Peyer's patch (tissue), 4 donors: ENCODE measurements at places on chromosomes 4 and X. TPM values are rescaled to one million over a fixed set of nuclear protein-coding genes. Genes with fewer than 3 reads are reported as not detected.
A peak's percentile ranks its signal among the peaks of the same experiment; 100 is the strongest.

GRCh38 chrX:44040406-44040805, 67.2 kb upstream of the NDP start:
- DNase-seq: no peak

GRCh38 chrX:21944136-21944615, 3.7 kb downstream of the SMS start:
- no peak for DNase-seq

DNA sequence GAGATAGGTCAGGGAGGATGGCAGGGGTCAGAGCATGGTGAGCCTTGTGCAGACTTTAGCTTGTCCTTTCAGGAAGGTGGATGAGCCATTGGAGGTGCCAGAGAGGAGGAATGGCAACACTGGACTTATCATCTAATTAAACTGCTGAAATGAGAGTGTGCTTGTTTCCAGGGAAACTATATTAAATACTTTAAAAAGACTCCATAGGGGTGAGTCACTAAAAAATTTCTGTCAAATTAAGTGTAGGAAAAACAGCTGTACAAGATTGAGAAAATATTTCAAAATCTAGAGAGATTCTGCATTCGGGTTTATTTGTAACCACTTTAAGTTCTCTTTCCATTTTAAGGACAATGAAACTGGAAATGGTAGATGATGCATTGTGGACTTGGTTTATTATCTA, 11.4 kb downstream of the FRAS1 start:
- no peak for DNase-seq

DNA sequence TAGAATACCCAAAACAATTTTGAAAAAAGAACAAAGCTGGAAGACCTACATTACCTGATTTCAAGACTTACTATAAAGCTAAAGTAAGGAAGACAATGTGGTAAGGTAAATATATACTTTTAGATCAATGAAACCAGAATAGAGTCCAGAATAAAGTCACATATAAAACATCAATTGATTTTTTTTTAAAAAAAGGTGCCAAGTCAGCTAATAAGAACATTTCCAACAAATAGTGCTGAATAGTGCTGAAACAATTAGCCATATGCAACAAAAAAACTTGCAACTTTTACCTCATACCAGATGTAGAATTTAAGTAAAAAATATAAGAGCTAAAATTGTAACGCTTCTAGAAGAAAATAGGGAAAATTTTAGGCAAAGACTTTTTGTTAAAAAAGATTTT, 73.0 kb upstream of the PDHA1 start:
- DNase-seq: no peak

- DNase-seq: no peak
Measured at GRCh38 chr4:169414913-169415312, 144.2 kb upstream of the SH3RF1 start.

DNA sequence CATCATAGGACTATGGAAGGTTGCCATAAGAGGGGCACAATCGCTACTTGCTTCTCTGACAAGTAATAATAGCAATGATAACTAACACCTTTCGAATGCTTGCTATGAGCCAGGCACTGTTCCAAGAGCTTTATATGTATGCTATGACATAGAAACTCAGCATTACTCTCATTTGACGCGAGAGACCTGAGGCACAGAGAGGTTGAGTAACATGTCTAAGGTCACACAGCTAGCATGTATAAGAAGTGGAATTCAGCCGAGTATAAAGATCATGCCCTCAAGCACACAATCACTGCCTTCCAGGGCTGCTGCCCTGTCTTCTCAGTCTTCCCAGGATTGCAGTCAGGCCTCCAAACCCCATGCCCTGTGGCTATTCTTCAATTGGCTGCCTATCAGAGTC, 19.5 kb downstream of the PJA1 start:
- DNase-seq: no peak

DNA sequence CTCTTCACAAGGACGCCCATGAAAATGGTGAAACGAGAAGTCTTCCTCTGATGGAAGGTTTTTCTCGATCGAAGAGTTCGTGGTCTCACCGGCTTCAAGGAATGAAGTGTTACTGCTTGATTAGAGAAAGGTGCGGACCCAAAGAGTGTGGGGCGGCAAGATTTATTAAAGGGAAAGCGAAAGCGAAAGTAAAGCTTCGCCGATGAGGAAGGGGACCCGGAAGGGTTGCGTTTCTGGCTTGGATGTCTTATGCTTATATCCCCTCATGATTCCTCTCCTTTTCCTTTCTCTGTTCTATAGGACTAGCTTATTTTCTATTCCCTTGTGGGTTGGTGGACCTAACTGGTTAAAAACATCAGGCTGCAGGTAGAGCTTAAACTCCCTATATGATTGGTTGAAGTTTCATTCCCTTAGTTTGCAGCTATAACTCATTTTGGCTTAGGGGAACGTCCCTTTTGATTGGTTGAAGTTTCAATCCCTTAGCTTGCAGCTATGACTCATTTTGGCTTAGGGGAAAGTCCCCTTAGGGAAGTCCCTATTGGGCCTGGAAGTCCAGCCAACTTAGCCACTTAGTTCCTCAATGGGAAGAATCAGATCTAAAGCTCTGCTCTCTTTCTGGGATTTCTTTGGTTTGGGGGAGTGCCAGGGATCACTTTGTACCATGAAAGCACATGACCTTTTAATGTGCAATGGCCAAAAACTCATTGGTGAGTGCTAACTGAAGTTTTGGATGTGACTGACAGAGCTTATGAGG, 1025.0 kb upstream of the PCDH10 start:
- DNase-seq: no peak

- DNase-seq: no peak
Measured at GRCh38 chr4:147837435-147837834, 105.5 kb downstream of the ARHGAP10 start.

- DNase-seq: no peak
Measured at GRCh38 chrX:71420686-71421085, 54.5 kb downstream of the TAF1 start.

DNA sequence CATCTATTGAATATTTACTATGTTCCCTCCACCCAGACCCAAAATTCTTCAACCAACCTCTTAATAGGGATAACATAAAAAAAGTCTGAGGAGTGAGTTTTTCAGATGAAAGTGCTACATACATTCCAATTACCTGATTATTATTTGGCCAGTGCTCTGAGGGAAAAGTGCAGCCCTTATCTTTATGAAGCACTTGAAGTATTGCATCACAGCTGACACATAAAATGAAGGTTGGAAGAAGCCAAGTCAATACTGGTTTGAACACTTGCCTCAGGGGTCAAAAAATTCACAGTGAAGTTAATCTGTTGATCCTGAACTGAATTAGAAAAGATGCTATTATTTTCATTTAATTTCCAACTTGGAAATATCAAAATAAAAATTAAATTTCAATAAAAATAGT, 498.9 kb downstream of the INPP4B start:
- DNase-seq: no peak

DNA sequence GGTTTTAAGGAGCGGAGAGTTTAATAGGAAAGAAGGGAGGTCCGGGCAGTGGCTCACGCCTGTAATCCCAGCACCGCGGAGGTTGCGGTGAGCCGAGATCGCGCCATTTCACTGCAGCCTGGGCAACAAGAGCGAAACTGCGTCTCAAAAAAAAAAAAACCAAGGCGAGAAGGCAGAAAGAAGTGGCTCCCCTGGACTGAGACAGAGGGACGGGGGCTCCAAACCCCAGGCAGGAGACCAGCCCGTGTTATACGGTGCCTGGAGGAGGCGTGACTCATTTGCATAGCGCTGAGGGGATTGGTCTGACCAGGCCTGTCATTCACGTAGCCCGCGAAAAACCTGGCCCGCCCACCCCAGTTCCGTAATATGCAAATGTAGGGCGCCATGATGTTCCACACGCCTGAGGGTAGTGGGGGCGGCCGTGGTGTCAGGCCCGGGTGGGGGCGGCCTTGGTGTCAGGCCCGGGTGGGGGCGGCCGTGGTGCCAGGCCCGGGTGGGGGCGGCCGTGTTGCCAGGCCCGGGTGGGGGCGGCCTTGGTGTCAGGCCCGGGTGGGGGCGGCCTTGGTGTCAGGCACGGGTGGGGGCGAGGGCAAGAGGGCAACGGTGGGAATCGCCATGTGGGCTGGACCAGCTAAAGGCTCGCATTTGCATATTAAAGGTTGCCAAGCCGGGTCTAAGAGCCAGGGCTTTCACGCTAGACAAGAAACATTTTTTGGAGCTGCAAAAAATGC, 2.1 kb downstream of the PLCXD1 start:
- DNase-seq: peak; percentile 92

GRCh38 chr4:142960126-142960525, 114.0 kb upstream of the INPP4B start:
- DNase-seq: no peak

DNA sequence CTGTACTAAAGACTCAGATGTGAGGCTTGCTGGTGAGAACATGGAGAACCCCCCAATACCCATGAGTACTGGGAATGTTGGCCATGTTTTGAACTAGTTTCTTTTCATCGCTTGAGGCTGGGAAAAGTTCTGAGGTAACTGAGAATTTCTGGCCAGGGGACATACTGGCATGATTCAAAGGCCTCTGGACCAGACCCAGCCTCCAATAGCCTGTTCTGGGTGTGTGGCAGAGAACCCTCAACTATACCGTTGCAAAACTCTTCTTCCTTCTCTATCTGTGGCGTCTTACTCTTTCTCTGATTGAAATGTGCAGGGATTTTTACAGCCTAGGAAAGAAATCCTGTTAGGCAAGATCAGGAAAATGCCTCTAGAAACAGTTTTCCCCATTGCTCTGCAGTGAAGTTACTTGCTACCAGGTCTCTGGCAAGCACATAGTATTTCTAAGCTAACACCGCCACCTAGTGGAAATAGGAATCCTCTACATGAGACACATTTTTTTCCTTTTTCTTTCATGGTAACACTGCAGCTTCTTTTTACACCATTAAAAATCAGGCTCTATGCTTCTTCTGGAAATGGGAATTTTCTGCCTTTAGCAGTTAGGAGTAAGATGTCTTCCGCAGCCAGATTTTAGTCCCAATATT, 170.7 kb upstream of the ZCCHC13 start:
- no peak for DNase-seq

DNA sequence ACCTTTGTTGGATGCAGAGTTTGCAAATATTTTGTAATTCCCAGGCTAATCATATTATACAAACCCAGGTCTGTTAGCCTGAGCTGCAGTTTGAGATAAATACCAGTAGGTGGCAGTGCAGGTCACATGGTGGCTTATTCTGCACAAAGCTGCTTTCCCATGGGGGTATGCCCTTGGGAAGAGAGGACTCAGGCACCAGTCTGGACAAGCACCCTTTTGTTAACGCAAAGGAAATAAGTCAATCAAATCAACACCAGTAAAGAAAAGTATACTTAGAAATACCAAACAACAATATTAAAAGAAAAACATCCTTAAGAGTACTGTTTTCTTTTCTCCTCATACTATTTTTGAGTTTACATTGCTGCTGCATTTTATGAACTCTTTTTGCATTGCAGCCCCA, 389.0 kb upstream of the ZFP42 start:
- peak; percentile 48 for DNase-seq

- peak; percentile 54 for DNase-seq
Measured at GRCh38 chrX:40109288-40110008, 11.7 kb upstream of the BCOR start.

DNA sequence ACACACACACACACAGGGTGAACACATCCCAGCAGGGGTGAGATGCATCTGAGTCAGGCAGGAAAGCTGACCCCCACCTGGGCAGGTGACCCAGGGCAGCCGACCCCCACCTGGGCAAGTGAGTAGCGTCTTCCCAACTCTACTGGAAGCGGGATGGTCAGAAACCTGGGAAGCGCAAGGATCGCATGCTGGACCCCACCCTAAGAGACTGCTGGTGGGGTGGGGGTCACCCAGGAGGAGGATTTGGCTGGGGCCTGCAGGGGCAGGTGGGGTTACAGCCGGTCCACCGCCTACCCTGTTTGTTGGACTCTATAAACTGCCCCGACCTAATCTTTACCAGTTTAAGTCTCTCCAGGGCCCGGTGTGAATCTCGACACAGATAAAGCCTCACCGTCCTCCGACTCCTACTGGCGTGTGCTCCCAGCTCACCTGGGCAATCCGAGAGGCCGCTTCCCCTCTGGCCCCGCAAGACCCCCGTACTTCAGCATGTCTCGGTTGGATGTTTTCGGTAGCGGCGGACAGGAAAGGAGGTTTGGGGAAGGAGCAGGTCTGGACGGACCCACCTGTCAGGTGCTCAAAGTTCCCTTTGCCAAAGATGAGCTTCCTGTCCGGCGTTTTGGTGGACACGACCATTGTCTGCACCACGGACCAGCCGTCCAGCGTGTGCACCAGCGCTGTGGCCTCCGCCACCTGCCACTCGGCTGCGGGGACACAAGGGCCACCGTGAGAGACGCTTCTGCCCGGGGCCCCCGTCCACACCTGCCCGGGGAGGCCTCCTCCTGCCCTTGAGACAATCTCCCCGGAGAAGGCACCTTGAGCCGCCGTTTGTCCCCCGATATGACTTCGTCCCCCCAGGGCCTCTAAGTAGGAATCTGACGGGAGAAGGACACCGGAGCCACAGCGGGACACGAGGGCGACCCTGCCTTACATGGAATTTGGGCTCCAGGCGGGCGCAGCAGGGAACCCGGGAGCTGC, 2.0 kb downstream of the GTPBP6 start:
- no peak for DNase-seq

GRCh38 chr4:8394061-8394519, 46.4 kb downstream of the ACOX3 start:
- DNase-seq: no peak

- no peak for DNase-seq
Measured at GRCh38 chr4:10535912-10536311, 78.7 kb upstream of the ZNF518B start.

GRCh38 chr4:152747444-152747843, 32.1 kb downstream of the TIGD4 start:
- no peak for DNase-seq

The ENAM gene
- total RNA-seq: not detected

The LDB2 gene
- total RNA-seq: 4.9 TPM

The NR0B1 gene
- not detected for total RNA-seq

The WDR17 gene
- 2.0 TPM for total RNA-seq

The OFD1 gene
- 63.5 TPM for total RNA-seq

The SPOCK3 gene
- not detected for total RNA-seq

The FRAS1 gene
- total RNA-seq: 3.5 TPM

The OPHN1 gene
- 6.3 TPM for total RNA-seq

The GAGE13 gene
- total RNA-seq: not detected
